ENCODE measurements at places on chromosomes 4 and X.
A peak's percentile ranks its signal among the peaks of the same experiment; 100 is the strongest.

- DNase-seq: no peak
Observed at GRCh38 chr4:183825346-183825745, 79.8 kb upstream of the STOX2 start.

DNA sequence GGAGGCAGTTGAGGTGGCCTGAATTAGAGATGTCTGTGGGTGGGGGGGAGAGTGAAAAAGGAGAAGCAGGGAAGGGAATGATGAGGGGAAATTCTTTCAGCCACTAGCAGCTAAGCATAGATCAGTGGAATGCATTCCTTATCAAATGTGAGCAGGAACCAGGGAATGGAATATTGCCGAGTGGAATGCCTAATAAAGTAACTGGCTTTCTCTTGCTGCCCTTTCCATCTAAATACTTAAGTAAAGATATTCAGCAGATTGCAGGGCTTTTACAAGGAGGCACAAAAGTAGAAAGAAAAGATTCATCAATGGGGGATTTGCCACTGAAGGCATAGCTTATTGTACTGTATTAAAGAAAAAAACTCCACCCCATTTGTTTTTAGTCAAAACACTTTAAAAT, 263.0 kb upstream of the RPS6KA3 start:
- no peak for DNase-seq

DNA sequence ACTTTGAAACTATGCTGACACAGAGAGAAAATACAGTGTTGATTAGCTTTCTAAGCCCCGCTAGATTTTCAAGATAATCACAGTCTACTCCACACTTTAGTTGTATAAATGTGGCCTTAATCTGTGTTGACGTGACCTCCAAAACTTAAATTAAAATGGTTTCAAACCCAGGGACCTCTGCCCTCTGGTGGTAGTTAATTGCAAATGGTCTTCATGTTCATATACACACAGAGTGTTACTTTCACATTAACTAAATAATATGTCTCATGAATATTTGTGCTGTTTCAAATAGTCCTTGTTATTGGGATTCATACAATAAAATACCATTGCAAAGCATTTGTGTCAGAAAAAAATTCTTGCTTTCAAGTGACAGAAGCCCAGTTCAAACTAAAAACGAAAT, 64.3 kb downstream of the TASL start:
- DNase-seq: no peak

GRCh38 chr4:62914758-62915157, 1494.5 kb downstream of the TECRL start:
- no peak for DNase-seq

DNA sequence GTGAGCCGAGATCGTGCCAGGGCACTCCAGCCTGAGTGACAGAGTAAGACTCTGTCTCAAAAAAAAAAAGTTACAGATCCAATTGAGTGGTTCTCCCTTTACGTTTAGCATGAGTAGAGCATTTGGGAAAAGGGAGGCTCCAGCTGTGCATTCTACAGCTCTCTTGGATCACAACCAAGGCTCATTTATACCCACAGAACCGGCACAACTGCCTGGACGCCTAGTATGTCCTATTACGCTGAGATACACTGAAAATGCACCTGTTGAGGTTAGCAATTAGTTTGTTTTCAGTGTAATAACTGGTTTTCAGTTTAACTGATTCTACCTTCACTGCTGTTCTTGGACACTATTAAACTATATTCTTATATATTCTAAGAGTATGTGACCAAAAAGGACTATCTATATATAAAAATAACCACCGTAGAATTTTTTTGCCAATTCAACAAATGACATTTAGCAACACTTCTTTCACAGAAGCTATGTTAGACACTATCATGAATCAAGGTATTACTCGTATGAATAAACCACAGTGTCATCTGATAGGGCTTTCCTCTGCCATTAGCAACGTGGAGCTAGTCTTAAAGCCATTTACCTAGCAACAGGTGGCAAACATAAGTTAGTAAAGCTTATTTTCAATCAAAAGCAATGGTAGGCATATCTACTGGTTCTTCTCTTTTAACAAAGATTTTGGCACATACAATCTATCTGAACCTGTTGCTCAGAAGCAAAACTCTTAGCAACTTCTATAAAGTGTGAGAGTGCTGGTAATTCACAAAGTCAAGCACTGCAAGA, 3.6 kb downstream of the OTUD4 start:
- DNase-seq: no peak

GRCh38 chr4:79959652-79960051, 113.4 kb downstream of the ANTXR2 start:
- no peak for DNase-seq

DNA sequence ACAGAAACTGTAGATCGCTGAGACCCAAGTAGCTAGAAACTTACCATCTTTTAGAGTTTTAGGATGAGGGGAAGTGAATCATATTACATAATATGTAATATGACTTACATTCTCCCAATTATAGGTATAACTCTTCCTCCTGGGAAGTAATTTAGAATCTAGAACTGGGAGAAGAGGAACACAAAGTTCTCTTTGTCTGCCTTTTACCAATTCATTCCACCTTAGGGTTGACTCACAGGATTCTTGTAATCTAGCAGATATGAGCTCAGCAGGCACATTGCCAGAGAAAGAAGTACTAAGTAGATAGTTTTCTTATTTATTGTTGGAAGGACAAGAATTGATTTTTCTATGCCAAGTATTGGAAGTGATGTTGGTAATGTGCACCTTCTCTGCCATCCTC, 58.0 kb upstream of the CCSER1 start:
- no peak for DNase-seq

GRCh38 chr4:42768125-42768748, 111.3 kb upstream of the ATP8A1 start:
- no peak for DNase-seq

GRCh38 chr4:124435274-124435950, 277.1 kb downstream of the ANKRD50 start:
- no peak for DNase-seq

- DNase-seq: no peak
Observed at GRCh38 chrX:40093586-40093985, 4.2 kb downstream of the BCOR start.

- no peak for DNase-seq
Observed at GRCh38 chr4:139795527-139796314, 130.1 kb downstream of the MGST2 start.

DNA sequence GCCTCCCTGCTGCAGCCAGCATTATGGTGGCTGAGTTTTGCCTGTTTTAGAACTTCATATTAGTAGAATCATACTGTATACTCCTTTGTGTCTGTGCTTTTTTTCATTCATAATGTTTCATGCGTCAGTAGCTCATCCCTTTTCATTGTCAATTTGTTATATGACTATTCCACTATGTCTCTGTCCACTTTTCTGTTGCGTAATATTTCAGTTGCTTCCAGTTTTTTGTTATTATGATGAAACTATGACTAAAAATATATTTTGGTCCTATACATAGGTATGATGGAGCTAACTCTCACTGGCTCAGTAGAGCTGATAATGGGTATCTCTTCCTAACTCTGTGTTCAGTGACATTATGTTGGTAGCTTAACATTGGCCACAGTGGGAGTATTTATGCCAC, 48.3 kb downstream of the DMP1 start:
- no peak for DNase-seq

DNA sequence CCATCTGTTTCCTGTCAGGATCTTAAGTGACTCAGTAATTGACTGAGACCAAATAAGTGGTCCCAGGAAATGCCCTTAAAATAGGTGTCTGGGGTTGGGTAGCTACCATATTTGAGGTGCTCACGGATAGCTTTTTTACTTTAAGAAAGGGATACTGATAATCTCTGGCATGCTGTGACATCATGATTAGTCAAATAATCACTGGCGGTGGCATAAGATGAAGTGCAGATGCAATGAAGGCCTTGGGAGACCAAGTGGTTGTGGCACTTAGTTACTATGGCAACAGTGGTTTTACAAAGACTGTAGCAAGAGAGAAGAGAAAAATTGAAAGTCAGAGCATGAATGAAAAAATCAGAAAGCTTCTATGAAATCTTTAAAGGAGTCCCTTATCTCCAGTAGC, 114.5 kb upstream of the SLIT2 start:
- no peak for DNase-seq

DNA sequence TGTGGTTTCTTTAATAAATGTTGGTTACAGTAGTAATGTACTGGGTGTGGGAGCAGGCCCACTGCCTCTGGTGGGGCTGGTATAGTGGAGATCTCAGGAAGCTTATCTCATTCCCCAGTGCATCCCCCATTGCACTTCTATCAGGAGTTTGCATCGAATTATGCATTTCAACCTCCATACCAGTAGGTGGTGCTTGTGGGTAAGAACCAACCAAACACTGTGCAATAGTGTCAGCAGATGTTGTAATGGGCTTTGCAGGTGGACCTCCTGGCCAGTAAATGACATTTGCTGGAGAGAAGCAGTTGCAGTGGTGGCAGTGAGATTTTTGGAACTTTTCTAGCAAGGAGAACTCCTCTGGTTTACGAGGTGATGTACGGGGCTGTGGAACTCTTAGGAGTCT, 150.6 kb downstream of the POU3F4 start:
- DNase-seq: no peak

DNA sequence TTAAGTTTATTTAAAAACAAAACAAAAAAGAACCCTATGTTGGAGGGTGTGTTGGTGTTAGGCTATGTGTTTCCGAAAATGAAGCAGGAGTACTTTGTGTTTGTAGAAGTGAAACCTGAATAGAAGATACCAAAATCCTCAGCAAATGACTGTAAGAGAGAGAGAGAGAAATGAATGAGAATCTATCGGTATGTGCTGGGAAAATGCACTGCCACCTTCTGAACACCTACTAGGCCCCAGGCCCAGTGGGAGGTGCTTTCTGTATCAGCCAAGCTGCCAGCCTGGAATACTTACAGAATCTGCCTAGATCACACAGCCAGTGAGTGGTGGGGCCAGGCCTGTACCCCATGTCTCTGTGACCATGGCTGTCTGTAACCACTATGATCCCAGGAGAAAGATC, 14.9 kb upstream of the PIM2 start:
- DNase-seq: no peak

DNA sequence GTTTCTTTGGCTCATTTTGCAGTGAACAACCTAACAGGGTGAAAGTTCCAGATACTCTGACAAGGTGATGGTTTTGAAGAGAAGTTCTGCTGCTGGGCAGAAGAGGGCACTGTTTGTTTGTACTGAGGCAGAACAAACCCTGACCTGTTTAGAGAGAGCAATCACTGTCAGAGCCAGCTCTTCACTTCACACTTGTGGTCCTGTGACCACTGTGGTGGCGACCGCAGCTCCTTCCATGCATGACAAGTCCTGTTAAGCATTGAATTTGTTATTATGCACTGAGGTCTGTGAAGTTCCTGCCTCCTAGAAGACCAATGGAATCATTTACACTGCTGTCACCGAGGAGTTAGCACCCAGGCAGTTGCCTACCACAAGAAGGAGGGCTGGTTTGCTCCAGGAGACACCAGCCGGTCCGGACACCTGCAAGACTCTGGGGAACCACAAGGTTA, 86.6 kb downstream of the ZNF330 start:
- peak; percentile 36 for DNase-seq

- no peak for DNase-seq
Observed at GRCh38 chr4:85938062-85938461, 421.8 kb downstream of the MAPK10 start.

- no peak for DNase-seq
Observed at GRCh38 chrX:24002167-24002566, 24.8 kb downstream of the KLHL15 start.

DNA sequence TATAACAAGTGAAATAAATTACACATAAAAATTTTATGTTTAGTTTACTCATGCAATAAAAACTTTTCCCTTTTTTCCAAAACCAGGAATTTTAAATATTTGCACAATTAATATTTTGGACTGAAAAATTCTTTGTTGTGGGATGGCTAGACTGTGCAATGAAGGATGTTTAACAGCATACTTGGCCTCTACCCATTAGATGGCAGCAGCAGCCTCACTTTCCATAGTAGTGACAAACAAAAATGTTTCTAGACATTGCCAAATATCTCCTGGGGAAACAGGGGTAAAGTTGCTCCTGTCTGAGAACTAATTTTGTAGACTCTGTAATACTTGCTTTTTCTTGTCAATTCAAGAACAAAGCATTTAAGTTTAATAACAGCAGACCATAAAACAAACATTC, 49.8 kb downstream of the SCLT1 start:
- DNase-seq: no peak

GRCh38 chr4:185108185-185108584, 34.9 kb upstream of the SLC25A4 start:
- no peak for DNase-seq

DNA sequence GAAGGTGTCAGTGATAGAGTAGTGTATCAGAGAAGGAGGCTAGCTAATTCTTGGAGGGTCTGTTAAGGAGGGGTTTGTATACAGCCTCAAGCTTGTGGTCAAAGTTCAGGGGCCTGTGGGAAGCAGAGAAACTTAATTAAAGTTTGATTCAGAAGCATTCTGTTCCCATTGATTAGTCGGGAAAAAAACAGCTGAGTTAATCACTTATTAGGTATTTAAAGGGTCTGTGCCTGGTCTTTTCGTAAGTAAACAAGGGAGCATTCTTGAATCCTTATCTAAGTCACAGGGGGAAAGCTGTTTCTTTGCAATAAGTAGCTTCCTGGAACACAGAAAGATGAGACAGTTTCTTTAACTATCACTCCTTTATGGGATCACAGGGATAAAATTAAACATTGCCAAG, 492.1 kb downstream of the PCDH10 start:
- DNase-seq: no peak

- peak; percentile 23 for DNase-seq
Observed at GRCh38 chr4:83535520-83536361, at the start of gene GPAT3. Gene GPAT3, plus strand, starts transcription at chr4:83536108. Its CDS starts 515 bp downstream, at chr4:83536623.

GRCh38 chr4:46992338-46992737, 1.0 kb downstream of the GABRA4 start:
- no peak for DNase-seq

All from stimulated activated CD8-positive, alpha-beta memory T cell treated with anti-CD3 and anti-CD28 coated beads, Interleukin-7, amount 100 ng/mL, for 4 hours (primary cell).